ENCODE measurements at places on chromosomes 5 and 9.

- no peak for DNase-seq
Observed at GRCh38 chr5:67047160-67047559, 149.4 kb downstream of the CD180 start.

- DNase-seq, result no peak
Observed at GRCh38 chr5:91098541-91098940, 284.6 kb downstream of the ARRDC3 start.

DNA sequence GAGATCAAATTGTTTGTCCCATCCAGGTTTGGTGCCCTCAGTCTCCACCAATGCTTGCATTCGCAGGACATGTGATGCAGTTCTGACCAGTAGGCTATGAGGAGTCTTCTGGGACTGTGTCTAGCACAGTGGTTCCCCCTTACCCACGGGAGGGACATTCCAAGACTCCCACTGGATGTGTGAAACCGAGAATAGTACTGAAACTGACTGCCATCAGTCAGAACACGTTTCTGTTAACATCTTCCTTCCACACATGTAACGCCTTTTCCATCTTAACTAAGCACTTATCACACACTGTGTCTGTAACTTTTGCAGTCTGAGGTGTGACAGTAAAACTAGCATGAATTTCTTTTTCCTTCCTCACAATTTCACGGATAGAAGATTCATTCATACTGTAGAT, 74.7 kb downstream of the PTTG1 start:
- DNase-seq, result no peak

GRCh38 chr5:18992264-18992663, 995.7 kb downstream of the CDH18 start:
- DNase-seq, result no peak

- no peak for DNase-seq
Observed at GRCh38 chr9:136599811-136600660, 54.2 kb upstream of the NOTCH1 start.

DNA sequence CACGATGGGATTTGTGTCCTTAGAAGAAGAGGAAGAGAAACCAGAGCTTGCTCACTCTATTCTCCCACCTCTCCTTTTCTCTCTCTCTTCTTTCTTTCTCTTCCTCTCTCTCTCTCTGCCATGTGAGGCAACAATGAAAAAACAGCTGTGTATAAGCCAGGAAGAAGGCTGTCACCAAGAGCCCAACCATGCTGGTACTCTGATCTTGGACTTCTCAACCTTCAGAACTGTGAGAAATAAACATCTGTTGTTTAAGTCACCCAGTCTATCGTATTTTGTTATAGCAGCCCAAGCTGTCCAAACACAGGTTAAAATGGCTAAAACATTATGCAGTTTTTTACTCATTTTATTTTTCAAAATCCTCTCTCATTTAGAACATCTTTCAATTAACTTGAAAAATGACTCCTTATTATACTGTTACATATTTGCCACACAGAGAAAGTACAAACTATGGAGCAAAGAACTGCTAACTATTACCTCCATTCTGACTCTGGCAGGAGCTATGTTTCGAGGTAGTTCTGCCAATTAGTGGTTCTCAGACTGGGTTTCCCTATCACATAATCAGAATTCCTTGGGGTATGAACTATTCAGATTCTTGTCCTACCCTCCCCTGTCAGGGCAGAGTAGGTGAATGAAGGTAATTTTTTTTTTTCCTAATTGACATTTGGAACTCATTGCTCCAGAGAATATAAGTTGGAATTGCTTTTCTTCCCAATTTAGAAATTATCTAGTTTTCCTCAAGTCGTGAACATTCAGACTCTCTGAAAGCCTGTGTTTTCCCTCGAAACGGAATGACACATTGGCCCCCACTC, 434.6 kb downstream of the ENC1 start:
- DNase-seq, result no peak

GRCh38 chr5:10699281-10699874, 61.7 kb downstream of the DAP start:
- DNase-seq, result no peak

- DNase-seq, result no peak
Observed at GRCh38 chr5:115354246-115354645, 57.8 kb upstream of the CCDC112 start.

GRCh38 chr9:76292246-76292645, 102.0 kb downstream of the RFK start:
- DNase-seq, result no peak

- DNase-seq, result no peak
Observed at GRCh38 chr9:2742214-2742613, 24.9 kb downstream of the KCNV2 start.

DNA sequence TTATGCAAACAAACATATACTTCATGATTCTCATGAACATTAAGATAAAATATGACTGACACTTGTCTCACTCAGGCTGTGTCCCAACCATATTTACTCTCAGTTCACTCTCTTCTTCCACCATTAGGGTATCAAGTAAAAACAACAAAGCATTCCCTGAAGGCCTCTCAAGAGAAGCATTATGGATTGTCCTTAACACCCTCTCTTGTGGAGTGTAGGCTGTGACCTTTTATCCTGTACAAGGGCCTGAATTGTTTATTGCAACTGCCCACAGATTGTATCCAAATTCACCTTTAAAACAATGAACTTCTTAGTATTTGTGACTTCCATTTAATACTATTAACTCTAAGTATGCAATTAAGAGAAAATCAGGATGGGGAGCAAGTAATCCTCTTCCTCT, 78.1 kb downstream of the RICTOR start:
- DNase-seq, result no peak

GRCh38 chr9:26296910-26297572, 595.6 kb downstream of the CAAP1 start:
- DNase-seq, result no peak

DNA sequence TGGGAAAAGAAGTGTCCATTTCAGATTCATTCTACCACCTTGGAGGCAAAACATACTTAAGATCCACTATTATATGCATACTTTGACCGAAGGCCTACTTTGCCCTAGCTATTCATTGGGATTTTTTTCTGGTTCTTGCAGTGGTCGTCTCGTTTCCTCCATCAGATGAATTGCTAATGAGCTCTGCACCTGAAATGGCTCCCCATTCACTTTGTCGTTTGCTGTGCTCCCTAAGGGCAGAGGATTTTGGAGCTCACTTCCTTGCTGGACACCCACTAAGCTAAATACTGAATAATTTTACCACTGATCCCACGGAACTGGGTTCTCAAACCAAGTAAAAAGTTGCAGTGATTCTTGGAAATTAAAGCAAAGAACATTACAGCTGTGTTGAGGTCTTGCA, 1.9 kb downstream of the KDM3B start:
- DNase-seq, result no peak

DNA sequence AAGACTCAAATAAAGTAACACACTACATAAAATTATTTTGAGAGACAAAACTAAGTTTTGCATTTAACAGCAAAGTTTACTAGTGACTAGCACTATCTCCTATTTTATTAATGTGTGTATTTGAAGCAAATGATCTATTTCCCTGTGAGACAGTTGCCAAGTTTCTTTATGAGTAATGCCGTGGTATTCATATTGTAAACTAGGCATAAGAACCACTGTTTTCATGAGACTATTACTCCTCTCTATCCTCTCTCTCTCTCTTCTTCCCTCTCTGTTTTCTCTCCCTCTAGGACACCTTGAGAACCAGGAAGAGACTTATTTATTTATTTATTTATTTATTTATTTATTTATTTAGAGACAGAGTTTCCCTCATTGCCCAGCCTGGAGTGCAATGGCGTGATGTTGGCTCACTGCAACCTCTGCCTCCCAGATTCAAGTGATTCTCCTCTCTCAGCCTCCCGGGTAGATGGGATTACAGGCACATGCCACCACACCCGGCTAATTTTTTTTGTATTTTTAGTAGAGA, 61.1 kb downstream of the MLANA start:
- no peak for DNase-seq

DNA sequence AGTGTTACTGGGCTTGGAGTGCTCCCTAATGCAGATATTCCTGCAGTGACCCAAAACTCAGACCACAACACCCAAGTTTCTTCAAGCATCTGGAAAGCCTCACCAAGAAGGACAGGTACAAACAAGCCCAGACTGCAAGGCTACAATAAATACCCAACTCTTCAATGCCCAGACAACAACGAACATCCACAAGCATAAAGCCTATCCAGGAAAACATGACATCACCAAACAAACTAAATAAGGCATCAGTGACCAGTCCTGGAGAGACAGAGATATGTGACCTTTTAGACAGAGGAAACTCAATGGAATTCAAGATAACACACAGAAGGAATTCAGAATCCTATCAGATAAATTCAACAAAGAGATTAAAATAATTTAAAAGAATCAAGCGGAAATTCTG, 605.6 kb downstream of the PDE4D start:
- DNase-seq, result no peak

DNA sequence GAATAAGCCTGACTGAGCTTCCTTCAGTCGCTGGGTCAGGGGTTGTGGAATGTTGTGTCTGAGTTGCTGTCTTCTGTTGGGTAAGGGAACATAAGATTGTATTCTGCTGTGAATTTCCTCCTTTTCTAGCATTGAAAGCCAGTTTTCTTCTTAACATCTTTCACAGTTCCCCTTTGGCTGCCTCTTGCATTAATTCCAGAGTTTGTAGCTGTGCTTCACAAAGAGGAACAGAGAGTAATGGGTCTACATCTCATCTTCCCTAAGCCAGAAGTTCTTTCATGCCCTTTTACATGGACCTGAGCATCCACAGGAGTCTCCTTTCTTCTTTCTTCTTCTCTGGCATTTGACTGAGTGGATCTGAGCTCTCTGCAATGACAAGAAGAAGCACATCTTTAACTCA, 686.8 kb downstream of the KCTD16 start:
- DNase-seq, result no peak

GRCh38 chr9:109912726-109913460, 132.9 kb downstream of the PALM2AKAP2 start:
- DNase-seq, result no peak

DNA sequence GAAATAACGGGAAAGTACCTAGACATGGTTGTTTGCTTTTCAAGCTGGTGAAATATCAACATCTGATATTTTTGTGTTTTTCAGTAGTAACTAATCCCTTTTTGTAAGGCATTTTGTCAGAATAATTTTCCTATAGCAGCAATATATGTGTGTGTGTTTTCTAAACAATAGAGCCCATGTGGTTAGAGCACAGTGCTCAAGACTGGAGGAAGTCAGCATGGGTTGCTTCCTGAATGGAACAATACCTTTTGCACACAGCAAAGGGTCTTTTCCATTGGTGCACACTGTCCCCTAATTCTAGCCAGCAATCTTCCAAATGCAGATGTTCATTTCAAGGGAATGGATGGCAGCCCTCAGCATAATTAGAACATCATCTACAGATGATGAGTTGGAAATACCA, 270.1 kb downstream of the AOPEP start:
- no peak for DNase-seq

DNA sequence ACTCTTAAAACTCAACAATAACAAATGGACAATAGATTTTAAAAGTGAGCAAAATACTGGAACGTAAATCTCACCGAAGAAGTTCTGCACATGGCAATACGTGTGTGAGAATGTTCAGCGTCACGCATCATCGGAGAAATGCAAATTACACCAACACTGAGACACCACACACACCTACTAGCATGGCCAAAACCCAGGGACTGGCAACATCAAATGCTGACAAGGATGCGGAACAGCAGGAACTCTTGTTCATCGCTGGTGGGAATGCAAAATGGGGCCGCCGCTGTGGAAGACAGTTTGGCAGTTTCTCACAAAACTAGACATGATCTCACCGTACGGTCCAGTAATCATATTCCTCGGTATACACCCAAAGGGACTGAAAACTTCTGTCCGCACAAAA, 21.6 kb upstream of the CLPTM1L start:
- no peak for DNase-seq

DNA sequence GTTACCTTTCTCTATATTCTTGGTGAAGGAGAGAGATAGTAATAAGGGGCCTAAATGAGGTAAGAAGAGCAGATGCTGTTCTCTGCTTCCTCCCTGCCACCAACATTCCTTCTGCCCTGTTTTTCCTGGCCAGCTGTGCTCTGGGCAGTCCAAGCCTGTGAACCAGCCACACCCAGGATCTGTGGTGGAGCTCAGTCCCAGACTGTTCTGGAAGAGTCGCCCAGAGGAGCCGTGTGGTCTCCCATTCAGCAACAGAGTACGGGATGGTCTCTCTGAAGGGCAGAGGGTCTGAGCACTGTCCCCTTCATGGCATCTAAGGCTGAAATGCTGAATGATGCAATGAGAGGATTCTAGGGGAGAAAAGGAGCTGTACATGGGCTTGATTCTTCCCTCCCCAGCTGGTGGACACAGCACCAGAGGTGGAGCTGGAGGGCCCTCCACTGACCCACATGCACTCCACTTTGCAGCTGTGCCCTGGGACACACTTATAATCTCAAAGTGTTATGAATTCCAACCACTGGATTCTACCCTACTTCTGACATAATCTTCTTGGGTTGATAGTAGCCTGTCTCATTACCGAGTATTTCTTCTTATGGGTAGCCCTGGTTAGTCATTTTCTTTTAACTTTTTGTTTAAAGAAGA, 70.8 kb upstream of the RPS23 start:
- DNase-seq, result no peak

GRCh38 chr5:180915924-180916323, 17.0 kb downstream of the BTNL8 start:
- DNase-seq, result no peak

- no peak for DNase-seq
Observed at GRCh38 chr9:105144076-105144475, 100.4 kb upstream of the SLC44A1 start.

DNA sequence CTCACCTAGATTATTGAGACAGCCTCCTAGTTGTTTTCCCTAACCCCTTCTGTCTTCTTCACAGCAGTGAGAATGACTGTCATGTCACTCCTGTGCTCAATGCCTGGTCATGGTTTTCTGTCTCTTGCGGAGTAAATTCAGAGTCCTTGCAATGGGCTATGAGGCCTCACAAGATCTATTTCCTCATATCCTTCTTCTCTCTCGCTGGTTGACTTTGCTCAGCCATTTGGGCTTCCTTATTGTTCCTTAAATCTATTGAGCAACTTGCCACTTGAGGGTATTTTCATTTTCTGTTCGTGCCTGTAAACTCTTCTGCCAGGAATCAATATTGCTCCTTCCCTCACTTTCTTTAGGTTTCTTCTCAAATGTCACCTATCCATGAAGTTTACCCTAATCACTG, 9.0 kb downstream of the PPP3R2 start:
- no peak for DNase-seq

GRCh38 chr5:54693936-54694657, 176.5 kb downstream of the SNX18 start:
- DNase-seq, result no peak

DNA sequence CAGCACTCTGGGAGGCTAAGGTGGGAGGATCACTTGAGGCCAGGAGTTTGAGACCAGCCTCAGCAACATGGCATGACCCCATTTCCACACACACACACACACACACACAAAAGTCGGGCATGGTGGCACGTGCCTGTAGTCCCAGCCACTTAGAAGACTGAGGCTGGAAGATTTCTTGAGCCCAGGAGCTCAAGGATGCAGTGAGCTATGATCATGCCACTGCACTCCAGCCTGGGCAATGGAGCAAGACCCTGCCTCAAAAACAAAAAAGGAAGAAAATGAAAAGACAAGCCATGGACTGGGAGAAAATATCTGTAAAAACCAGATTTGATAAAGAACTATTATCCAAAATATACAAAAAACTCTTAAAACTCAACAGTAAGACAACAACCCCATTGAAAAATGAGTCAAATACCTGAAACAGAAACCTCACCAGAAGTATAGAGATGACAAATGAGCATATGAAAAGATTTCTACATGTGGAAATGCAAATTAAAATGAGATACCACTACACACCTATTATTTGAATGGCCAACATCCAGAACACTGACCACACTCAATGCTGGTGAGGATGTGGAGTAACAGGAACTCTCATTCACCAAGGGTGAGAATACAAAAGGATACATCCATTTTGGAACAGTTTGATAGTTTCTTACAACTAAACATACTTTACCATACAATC, 24.7 kb downstream of the DNAJA1 start:
- DNase-seq, result no peak
